Bronchial smooth muscle cell (primary cell): ENCODE measurements at places on chromosomes 5 and 9. TPM values are rescaled to one million over a fixed set of nuclear protein-coding genes. Genes with fewer than 3 reads are reported as not detected.

STPG3 gene
- 0.16 TPM in 1 of 2 replicates, not detected in the other for total RNA-seq

SELENOP gene
- 87.6 and 223 TPM in 2 replicates for total RNA-seq

SLC9A3 gene
- 0.17 and 0.47 TPM in 2 replicates for total RNA-seq

SLC4A9 gene
- total RNA-seq, result not detected in 2 replicates

ZNF608 gene
- 15.0 and 20.4 TPM in 2 replicates for total RNA-seq

VCAN gene
- 388 and 432 TPM in 2 replicates for total RNA-seq

FRMPD1 gene
- not detected in 2 replicates for total RNA-seq

F2RL2 gene
- total RNA-seq, result 10.4 and 15.0 TPM in 2 replicates
